ENCODE measurements at places on chromosomes 6 and 20.

DNA sequence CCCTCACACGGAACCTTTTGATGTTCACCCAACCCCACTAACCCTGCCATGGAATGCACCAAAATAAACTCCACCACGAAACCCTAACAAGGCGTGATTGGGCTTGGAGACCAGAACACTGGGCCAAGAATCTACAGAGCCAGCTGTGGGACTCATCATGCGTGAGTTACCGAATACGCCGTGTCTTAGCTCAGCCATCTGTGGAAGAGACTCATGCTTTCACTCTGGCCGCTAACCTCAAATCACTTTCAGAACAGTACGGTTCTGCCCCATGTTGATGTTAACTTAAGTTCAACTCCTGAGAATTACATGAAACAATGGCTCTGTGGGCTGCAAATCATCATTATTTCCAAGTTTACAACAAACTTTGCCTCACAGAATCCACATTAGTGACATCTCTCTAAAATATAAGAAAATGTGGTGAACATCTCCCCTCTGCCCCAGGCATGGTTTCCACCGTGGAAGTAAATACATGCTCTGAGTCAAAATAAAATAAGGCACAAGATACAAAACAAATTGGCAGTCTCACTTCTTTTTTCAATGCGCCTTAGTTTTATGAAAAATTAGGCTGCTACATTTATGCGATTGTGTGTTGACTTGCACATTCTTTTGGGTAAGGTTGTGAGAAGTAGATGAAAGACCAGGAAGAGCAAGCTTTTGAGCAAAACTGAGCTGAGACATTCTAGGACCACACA lies 308.9 kb upstream of the EXOC2 start:
- no peak for DNase-seq

DNA sequence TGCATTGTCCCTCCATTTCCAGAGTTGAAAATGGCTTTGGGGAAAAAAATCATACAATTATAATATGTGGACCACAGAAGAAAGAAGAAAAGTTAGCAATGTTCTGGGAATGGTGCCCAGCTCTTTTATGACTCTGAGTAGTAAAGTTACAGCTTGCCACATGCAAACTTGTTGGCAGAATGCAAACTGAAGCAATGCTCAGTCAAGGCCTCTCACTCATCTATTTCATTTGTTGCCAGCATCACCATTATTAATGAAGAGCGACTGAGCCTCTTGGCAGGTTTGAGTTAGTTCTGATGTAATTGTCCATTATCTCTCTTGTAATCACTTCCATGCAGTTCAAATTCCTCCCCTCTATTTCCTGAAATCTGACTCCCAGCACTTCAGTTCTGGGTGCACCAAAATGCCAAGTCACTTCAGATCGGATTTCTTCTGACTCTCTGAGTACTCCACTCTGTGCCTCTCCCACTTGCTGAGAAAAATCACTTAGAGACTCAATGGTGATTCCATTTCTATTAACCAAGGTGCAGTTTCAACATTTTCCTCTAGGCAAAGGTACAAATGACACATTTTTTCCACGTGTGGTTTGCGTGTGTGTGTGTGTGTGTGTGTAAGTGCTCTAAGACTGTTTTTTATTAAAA lies 154.4 kb upstream of the STMND1 start:
- DNase-seq = no peak

DNA sequence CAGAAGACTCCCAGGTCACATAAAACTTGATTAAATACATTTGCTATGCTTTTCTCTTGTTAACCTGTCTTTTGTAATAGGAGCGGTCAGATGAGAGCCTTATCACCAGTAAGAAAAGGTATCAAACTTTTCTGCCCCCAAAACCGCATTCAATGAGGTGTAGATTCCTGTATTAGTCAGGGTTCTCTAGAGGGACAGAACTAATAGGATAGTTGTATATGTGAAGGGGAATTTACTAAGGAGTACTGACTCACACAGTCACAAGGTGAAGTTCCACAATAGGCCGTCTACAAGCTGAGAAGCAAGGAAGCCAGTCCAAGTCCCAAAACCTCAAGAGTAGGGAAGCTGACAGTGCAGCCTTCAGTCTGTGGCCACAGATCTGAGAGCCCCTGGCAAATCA lies 32.7 kb downstream of the PTPRK start:
- no peak for DNase-seq

GRCh38 chr20:17562804-17563305 lies 7.0 kb upstream of the DSTN start:
- DNase-seq = no peak

GRCh38 chr6:10951675-10952282 lies 64.9 kb downstream of the SYCP2L start:
- no peak for DNase-seq

DNA sequence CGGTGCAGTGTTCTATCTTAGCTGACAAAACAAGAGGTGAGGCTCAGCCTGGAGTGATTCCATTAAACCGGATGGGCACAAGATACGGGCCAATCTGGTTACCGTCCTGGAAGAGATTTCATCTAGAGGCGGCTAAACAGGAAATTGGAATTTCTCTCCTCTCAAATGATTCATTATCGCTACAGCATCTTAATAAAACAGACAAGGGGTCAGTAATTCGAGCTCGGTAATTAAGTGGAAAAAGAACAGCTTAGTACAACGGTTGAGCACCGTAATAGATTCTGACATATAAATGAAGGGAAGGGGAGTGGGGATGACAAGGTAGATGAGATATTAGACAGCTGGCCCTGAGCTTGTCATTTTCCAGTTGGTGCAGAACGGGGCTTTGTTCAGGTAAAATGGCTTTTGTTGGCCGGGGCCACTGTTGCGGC lies 137.2 kb downstream of the EDN3 start:
- no peak for DNase-seq

DNA sequence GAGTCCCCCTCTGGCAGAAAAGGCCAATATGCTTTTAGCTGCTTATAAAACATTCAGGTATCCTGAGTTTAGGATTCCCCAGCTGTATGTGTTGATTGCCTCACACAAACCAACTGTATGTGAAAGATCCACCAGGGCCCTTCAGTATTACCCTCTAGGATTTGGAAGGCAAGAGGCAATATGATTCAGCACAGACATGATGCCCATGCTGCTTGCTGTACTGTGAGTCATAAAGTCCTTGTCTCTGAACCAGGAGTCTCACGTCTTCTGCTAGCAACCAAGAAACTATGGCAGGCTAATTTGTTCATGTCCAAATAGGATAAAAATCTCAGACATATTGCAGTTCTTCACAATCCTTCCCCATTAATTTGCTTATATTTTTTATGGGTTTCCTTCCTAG lies 789.2 kb upstream of the SLC35B3 start:
- no peak for DNase-seq

DNA sequence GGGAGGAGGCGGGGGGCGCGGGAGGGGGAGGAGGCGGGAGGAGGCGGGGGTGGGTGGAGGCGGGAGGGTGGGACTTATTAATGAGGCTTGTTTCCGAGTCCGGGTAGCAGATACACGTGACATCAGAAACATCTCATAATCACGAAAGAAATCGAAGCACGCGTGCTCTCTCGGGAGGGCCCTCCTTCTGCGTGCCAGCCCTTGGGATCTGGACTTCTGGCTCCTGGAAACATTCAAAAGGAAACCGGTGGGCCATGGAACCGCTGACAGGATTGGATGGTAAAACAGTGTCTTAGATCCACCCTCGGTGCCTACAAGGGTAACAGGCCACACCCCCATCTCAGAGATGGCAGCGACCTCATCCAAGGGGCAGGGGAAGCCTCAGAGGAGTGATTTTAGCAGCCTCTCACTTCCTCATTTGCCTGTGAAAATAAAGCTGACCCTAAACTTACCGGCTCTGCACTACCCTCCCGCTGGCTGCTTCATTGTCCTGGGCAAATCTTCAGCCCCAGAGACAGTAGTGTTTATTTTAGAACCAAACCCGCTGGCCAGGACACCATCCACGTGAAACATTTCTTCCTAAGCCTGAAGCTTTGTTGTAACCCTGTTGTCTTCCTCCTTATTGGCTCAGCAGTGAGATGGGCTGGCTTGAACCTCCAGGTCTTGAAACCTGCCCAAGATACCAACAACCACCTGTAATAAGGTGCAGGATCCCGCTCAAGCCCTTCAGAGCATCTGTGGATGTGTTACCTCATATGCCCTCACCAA lies 97.5 kb downstream of the PSMG4 start:
- peak; percentile 44 for DNase-seq

DNA sequence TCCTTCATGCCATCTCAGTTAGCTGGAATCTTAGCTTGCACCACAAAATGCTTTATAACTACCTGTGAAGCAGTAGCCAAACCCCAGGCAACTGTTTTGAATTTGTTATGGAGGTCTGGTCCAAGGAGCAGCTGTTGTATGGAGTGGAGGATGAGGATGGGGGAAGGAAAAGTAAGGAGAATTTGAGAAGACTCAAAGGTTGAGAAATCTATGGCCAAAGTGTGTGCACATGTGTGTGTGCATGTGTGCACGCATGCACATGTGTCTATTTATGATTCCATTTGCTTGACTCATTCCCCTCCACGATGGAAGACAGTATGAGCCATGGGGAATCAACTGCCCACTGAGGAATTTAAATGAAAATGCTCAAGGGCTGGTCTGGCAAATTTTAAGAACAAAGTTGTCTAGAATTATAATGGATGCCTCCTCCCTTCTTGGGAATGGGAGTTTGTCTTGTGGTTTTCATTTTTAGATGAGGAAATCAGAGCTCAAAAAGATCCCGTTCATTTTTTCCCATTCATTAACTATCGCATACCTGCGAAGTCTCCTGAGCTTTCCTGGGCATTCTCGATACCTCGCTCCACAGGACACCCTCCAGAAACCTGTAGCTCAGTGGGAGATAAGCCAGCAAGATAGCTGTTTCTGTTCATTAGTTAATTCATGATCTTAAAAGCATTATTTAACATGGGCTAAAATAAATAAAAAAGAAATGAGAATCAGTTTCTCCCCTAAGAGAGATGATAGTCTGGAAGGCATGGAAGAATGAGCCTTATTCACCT lies 152.3 kb upstream of the NEDD9 start:
- DNase-seq = no peak

DNA sequence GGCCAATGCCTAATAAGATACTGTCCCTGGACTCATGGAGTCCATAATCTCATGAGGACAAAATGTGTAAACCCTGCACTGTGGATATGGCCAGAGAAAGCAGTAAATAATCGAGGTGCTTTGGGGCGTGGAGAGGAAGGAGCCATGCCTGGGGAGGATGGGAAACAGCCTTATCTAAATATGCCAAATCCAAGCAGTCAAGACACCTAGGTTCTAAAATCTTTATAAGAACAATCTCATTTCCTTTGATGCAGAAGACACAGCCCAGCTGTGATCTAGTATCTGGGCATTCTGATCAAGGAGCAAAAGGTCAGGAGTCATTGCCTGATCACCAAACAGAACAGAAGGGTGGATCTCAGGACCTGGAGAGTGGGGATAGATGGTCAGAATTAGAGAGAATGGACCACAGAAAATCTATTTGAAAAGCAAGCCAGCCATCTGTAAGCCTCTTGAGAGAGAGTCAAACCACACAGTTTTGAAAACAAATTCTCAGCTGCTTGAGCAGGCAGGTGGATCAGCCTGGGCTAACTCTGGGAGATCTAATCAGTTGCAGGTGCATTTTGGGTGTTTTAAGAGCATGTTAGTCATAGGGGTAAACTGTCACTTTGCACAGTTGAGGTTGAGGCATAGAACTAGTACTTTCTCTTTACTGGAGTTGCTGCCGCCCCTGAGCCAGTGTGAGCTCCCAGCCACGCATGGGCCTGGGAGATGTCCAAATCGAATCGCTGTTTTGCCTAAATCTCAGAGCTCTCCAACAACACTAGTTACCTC lies 130.8 kb upstream of the TNFAIP3 start:
- no peak for DNase-seq

GRCh38 chr6:3228046-3228671 lies 706 bp upstream of the TUBB2B start:
- no peak for DNase-seq

DNA sequence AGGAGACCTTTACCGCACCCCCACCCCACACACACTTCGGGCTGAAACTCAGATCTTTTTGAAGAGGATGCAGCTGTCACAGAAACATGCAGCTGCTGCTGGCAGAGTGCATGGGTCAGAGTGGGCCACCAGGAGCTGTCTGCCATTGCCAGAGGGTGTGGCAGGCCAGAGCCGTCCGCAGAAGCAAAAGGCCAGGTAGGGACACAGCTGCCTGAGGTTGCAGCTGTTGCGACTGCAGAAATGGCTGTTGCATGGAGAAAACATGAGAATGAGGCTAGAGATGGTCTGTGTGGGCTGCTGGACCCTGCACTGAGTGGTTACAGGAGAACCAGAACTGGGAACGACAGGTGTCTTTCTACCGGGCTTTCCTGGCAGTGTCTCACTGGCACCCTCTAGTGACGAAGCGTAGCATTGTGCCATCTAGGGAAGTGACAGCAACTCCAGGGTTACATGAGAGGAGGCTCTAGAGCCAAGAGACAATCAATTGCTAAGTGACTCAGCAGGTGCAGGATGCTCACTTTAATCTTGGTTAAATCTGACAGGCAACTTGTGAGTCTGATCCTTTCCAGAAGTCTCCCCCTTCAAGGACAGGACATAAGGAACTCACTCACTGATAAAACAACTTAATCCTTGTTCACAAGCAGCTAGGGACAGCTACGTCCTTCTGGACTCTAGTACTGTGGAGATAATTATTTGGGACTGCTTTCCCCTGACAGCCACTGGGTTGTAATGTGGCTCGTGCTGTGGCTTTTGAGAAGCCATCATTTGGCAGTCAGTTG lies 29.1 kb upstream of the SERPINB9 start:
- peak; percentile 75 for DNase-seq

- no peak for DNase-seq
Measured at GRCh38 chr6:20943922-20944321, 409.7 kb downstream of the CDKAL1 start.

DNA sequence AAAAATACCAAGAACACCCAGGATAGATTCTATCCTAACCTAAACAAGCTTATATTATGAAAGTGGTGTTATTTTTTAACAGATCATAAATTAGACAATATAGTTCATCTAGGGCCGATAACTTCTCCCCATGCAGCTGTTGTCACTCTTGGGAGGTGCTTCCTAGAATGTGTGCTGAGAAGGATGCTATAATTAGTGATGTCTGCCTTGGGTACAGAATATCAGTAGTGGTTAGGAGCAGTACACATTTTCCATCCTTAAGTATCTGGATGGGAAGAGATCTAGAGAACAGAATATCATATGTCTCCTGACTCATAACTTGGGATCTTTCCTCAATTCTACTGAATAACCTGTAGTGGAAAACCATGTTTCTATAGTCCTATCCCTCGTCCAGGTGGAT lies 214.5 kb downstream of the BCKDHB start:
- no peak for DNase-seq

GRCh38 chr6:88209301-88209700 lies 43.2 kb upstream of the CNR1 start:
- no peak for DNase-seq

DNA sequence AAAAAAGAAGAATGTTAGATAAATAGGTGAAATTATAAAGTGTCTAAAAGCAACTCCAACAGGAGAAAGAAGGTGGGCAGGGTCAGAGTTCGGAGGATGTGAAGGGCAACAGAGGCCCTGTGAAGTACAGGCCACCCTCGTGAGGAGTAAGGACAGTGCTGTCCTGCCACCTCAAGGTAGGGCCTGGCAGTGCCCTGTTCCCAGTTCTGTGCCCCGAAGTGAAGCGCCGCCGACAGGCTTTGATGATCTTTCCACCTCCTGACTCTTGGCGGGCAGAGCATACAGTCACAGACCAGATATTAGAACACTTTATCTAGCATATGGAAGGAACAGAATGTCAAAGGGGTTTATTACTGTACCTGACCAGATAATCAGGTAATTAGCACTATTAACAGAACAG lies 75.8 kb downstream of the GJA10 start:
- DNase-seq = no peak
